Activated CD4-positive, alpha-beta T cell treated with anti-CD3 and anti-CD28 coated beads, Interleukin-2, amount 10 ng/mL, durations not matched to agents 7 days and 5 days (primary cell): ENCODE measurements at places on chromosomes 11 and 22. TPM values are rescaled to one million over a fixed set of nuclear protein-coding genes. Genes with fewer than 3 reads are reported as not detected.

- DNase-seq = no peak
Measured at GRCh38 chr11:85232559-85232958, 394.6 kb downstream of the DLG2 start.

The OR51E2 gene
- not detected for total RNA-seq

The PARVA gene
- 0.22 TPM for total RNA-seq

DNA sequence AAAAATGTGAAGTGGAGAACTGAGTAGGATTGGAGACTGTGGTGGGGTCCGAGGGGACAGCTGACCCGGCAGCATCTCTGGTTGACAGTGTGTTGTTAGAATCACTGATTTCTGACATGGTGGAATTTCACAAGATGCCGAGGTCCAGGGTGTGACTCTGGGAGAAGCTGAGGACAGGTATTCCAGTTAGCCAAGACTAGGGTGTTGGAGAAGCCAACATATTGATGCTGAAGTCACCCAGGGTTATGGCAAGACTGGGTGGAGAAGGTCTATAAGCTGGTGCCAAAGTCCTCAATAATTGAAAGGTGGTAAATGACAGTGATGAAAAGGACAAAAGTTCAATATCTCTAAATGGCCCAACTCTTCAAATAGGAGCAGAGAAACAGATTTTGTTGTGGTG is 86.1 kb downstream of the ME3 start:
- DNase-seq = no peak
